ENCODE measurements at places on chromosomes 7 and 10.

- DNase-seq, result no peak
Measured at GRCh38 chr7:129750501-129750900, 139.0 kb downstream of the NRF1 start.

DNA sequence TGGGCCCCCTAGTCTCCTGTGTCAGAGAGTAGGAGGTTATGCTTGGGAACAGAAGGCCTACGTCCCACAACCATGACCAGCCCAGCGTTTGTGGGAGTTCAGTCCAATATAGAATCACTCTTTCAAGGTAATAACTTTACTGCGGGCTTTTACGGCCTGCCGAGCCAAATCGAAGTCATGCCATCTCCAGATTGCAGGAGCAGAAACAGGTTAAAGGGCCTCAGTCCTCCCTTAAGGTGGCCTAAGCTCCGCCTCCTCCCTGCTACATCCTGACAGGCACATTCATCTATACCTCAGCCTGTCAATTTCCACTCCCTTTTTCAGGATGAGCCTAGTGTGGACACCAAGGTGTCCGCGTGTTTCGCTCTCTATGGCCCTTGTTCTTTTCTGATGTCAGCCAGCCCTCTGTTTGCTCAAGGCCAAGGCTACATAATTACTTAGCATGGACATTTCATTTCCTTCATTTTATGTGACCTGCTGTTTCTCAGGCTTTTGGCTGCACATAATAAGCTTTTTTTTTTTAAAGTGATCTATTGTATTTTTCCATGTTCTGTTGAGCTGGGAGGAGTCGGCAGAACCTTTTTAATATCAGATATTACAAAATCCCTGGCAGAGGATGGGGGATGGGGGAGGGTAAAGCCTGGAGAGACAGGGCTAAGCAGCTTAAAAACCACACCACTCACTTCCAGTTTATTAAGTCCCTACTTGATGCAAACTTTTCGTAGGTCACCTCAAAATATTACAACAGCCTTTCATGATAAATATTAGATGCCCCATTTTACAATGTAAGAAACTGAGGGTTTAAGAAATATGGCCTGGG is 84.6 kb downstream of the CACNB2 start:
- no peak for DNase-seq

GRCh38 chr10:114448897-114449296 is 44.6 kb upstream of the AFAP1L2 start:
- DNase-seq, result no peak

DNA sequence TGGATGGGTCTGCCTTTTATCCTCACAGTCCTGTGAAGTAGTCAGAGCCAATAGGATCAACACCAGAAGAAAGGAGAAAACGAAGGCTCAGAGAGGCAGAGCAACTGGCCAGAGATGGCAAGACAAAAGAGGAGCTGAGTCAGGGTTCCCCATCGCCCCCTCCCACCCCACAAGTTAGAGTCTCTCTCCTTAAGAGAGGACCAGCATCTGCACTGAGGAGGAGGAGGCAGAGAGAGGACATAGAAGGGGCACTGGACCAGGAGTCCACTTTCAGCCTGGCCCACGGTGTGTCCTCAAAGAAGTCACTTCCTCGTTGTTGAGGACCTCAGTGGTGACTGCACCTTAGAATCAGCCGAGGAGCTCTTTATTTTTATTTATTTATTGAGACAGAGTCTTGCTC is 11.6 kb downstream of the SPOCK2 start:
- DNase-seq, result no peak

- no peak for DNase-seq
Measured at GRCh38 chr7:83032195-83032594, 130.5 kb downstream of the PCLO start.

DNA sequence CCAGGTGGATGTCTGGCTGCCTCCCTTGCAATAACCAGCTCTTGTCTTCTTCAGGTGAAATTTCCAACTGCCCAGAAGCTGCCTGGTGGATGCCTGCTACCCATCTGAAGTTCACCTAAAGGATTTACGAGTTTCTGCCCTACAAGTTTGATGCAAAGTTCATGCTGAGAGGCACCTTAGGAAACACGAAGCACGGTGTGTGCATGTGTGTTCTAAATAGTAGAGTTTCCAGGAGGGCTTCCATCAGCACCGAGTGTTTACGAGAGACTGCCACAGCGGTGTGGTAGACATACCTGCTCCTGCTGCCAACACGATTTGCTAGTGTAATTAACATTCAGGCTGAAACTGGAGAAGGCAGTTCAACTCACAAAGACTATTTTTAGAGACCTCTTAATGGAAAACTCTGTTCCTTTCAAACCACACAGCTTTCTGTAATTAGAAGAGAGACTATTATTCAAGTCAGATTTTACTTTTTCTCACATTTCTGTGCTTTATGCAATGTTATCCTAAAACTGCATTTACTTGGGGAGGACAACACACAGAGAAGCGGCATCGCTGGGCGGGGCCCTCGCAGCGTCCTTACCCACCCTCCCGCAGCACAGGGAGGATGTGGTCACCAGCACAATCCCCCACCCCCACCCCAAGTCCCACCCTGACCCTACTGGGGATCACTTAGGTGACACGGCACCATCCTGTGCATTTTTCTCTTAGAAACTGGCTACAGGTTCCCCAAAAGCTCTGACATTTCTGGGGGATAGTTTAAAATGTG is 15.5 kb upstream of the CPXM2 start:
- peak; percentile 30 for DNase-seq

DNA sequence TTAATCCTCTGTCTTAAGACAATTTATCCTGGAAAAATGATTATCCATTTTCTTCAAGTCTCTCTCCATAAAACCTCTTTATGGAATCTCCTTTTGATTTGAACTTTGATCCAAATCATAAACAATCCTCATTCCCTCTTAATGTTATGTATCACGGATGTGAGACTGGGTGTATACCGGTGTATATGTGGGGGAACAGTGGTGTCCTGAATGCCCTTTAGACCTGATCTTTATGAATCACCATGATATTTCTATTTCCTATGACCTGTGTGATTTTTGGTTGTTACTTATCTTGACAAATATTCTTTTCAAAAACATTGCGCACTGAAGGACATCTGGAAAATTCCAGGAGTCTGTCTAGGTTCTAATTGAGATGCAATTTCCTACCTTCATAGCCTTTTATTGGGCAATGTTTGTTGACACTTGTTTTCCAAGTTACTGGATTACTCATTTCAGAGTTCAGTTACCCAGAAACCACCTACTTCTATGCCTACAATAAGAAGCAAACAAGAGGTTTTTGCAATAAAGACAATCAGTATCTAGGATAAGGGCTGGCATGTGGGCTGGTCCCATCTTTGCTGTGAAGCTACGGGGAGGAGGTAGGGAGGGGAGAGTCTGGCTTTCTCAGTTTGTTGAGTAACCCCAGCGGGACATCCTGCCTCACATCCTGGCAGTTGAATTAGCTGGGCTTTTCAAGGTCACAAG is 190.4 kb downstream of the CTTNBP2 start:
- DNase-seq, result no peak

DNA sequence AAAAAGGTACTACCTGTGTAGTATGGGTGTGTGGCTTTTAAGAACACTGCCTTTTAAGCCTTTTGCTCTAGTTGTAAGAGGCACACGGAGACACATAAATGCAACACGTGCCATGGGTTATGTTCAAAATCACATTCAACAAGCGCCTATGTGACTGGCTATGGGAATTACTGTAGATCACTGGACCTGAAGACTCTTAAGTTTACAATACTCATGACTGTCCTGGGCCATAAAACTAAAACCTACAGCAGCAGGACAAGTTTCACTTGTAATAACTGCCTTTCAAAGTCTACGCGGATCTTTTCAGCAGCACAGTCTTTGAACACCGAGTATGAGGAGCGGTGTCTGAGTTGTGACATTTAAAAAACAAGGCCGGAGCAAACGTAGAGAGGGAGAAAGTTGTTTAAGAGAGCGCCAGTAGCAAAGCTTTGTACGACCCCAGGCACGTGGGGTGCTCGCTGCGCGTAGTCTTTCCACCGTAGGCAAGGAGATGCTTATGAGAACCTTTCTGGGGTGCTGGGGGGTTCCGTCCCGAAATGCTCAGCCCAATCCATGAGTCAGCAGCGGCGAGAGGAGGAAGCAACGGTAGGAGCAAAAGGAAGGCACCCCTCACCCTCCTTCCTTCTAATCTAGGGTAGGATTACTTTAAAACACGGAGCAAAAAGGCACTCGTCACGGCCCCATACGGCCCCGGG is 662 bp downstream of the DNAJC2 start:
- no peak for DNase-seq

DNA sequence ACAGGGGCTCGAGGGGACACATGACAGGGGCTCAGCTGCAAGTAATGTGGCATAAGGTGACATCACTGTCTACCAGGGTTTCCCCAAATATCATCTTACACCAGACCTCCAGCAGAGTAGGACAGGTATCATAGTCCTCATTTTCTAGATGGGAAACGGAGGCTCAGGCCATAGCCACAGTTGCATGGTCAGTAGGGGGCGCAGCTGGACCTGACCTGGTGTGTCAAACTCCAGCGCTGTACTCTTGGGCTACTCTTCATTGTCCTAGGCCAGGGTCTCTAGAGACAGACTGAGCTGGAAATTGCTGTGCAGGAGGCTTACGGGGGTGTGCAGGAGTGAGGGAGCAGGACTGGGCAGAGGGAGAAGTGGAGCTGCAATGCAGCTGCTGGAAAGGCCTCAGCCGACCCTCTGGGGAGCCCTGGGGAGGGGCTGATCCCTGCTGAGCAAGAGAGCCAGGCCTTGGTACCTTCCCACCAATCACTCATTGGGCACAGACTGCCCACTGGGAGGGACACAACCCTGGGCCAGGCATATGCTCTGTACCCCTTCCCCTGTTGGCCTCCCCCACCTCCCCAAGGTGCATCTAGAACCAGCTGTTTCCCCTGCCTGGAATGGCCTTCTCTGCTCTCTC is 89.9 kb downstream of the CDH23 start:
- no peak for DNase-seq

DNA sequence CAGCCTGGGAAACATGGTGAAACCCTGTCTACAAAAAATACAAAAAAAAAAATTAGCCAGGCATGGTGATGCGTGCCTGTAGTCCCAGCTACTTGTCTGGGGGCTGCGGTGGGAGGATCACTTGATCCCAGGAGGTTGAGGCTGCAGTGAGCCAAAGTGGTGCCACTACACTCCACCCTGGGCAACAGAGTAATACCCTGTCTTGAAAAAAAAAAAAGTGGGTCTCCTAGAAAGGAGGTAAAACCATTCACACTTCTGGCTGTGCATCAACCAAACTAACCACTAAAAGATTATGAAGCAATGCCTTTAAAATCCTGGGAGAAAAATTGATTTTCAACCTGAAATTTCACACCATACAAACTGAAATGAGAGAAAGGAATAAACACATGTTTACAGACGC is 35.4 kb upstream of the C10orf71 start:
- DNase-seq, result no peak

Measured in NCI-H345 (cell line).